ENCODE measurements at places on chromosomes 5 and 9.

DNA sequence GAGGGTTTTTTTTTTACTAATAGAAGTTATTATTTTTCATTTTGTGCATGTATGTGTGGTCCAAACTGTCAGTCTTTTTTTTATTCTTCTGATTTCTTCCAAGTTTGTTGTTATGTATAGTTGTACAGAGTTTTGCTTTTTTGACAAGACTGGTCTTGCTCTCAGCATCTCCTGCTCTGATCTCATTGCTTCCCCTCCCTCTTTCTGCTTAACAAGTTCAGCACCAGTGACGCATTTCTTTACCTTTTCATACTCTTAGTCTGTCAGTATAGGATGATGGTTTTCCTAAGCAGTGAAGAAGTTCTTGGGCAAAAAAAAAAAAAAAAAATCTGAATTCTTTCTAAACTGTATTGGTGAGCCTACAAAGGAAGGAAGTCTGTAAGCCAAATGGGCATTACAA is 135.1 kb downstream of the CD180 start:
- DNase-seq = no peak

DNA sequence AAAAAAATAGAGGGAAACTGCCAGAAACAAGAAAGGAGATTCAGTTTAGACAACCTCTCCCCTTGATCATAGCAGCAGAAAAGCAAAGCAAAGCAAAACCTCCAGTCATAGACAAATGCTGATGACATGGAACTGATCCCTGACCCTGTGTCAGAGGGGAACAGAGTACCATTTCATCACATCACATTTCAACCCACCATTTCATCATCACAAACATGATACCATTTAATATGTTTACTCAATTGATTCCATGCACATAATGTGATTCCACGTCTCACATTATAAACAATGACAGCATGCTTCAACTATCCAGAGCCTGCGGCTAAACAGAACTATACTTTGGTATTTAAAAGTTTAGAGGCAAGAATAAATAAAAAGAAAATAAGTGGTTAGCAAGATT is 28.7 kb upstream of the ACOT12 start:
- peak; percentile 94 for DNase-seq

- no peak for DNase-seq
Measured at GRCh38 chr9:75438716-75439115, 350.4 kb downstream of the OSTF1 start.

GRCh38 chr5:65938256-65938655 is 11.9 kb downstream of the ERBIN start:
- no peak for DNase-seq

DNA sequence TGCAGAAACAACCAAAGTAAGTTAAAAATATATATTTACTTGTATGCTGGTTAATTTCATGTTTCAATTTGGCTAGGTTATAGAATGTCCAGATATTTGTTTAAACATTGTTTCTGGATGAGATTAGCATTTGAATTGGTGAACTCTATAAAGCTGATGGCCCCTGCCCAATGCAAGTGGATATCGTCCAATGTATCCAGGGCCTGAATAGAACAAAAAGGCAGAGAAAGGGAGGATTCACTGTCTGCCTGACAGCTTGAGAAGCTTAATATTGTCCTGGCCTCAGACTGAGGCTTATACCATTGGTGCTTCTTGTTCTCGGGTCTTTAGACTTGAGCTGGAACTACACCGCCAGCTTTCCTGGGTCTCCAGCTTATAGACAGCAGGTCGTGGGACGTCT is 446.7 kb upstream of the ACTBL2 start:
- DNase-seq = no peak

- no peak for DNase-seq
Measured at GRCh38 chr5:125143011-125143410, 396.6 kb upstream of the ZNF608 start.

DNA sequence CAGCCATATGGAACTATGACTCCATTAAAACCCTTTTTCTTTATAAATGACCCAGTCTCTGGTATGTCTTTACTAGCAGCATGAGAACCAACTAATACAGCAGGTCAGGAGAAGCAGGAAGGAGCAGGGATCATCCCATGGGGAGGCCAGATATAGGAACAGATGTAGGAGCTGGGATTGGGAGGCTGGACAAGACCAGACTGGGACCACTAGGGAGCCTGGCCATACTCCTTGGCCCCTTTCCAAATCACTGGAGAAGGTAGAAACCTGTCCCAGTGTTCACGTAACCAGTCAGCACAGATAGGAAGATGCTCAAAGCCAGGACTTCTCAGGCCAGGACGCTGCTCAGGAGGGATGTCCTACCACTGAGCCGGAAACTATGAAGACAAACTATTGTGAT is 95.5 kb downstream of the LMX1B start:
- DNase-seq = no peak

DNA sequence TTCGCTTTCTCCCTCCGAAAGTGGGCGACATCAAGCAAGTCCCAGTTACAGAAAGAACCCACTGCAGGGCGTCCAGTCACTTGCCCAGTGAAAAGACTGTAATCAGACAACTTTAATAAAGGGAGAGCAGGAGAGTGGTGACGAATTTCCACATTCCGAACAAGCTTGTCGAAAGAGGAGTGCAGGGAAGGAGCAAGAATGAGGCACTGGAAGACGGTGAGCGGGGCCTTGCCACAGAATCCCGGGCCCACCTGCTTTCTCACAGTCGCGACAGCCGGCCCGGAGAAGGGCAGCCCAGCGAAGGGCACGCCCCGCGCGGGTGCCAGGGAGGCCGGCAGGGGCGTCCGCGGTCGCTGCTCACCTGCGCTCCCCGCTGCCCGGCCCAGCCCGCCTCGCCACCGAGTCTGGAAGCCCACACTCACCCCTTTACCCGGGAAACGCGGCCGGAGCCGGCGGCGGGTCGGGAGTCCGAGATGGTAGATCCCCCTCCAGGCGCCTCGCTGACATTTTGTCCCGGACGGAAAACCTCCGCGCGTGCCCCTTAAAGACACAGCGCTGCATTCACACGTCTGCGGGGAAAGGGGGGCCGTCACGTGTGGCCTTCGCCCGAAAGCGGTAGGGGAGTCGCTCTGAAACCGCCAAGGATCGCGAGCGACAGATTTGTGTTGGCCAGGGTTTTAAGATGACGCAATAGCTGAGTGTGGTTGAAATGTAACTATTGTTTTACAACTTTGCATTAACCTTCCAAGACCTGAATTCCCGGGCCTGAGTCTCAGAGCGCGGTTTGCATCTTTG is at the start of gene ZBED3:
Gene ZBED3, minus strand, starts transcription at position 597 of the 795 bp plus-strand sequence. CDS start 9,407 bp downstream, outside the sequence.
- peak; percentile 60 for DNase-seq

DNA sequence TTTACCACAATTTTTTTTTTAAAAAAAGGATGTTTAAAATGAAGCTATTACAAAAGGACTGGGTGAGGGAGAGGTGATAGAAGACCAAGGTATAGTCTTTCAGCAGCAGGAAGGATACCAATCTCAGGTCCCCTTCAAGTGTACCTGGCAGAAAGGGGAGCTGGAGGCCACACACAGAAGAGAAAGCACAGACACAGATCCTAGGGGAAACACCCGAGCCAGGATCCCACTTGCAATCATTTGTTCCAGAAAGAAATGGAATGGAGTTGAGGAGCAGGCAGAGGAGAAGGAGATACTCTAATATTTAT is 5.6 kb downstream of the GNPDA1 start:
- no peak for DNase-seq

GRCh38 chr5:82821846-82822633 is 255.2 kb downstream of the TMEM167A start:
- no peak for DNase-seq

GRCh38 chr9:108894225-108894997 is 32.3 kb downstream of the ACTL7A start:
- DNase-seq = no peak

GRCh38 chr5:154626876-154627557 is 128.2 kb upstream of the LARP1 start:
- no peak for DNase-seq

GRCh38 chr9:119803679-119804078 is 434.4 kb upstream of the BRINP1 start:
- DNase-seq = no peak

DNA sequence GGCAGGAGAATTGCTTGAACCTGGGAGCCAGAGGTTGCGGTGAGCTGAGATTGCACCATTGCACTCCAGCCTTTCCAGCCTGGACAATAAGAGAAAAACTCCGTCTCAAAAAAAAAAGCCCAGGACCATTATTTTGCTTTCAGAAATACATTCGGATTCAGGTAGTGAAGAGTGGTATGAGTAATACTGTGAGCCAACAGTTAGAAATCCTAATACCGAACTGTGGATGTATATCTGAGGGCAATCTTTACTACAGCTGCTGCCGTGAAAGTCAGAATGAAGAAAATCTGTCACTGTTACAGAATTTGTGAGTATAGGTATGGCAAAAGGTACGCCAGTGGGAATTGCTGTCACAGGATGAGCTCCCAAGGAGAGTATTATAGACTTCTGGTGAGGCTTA is 3.4 kb upstream of the CDK7 start:
- DNase-seq = no peak

- no peak for DNase-seq
Measured at GRCh38 chr5:411728-412127, 31.2 kb upstream of the EXOC3 start.

- DNase-seq = no peak
Measured at GRCh38 chr5:157137691-157138090, 5.0 kb downstream of the MED7 start.

DNA sequence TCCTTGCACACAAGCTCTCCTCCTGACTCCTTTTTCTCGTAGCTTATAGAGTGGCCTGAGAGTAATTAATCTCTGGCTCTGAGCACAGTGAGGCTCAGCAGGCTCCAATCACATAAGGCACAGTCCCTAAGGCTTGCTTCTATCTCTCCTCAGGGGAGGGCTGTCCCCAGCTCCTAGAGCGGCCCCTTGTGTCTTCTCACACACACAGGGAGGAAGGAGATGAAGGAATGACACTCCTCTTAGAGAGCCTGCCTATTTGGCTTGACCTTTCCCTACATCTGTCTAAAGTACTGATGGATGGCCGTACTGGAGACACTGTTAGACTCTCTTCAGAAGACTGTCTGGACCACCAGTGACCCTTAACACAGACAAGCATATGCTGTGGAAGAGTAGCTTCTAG is 12.9 kb downstream of the TAS2R1 start:
- no peak for DNase-seq

- DNase-seq = no peak
Measured at GRCh38 chr9:73154722-73155121, 3.1 kb downstream of the ANXA1 start.

DNA sequence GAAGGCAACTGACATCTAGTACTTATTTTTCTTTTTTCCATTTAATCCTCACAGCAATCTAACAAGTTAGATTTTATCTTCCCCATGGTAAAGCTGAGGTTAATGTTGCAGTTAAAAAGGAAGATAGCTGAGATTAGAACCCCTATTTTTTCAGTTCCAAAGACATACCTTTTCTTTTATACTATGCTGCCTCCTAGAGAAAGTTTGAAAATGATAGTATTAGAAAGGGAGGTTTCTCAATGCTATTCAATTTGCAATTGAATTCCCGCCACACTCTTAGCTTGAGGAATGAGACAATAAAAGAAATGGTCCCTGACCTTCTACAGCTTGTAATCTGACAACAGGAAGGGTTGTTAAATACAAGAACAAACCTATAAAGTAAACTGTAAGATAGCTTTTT is 195.9 kb upstream of the TRIM32 start:
- DNase-seq = no peak

DNA sequence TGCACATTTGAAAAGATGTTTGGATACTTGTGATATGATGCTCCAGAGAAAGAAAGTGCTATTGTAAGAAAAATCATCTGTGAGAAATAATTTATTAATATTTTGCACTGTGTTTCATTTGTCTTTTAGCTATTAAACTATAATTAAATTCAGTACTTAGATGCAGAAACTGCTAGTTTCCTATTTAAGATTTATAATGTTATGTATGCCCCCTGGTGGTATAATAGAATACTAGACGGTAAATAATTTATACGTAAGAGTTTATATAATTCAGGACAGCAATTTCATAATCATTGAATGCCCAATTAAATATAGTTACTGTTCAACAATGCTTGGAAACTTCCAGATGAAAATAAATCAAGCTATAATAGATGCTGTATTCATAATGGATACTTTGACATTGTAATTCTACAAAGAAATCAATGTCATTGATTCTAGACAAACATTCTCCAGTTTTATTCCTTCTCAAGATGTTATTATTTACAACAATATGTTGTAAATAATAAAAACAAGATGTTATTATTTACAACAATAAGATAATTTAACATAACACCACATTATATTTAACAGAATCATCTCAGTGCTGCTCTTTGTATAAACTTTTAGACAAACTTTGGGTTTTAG is 101.0 kb downstream of the TMEM232 start:
- peak; percentile 52 for DNase-seq

DNA sequence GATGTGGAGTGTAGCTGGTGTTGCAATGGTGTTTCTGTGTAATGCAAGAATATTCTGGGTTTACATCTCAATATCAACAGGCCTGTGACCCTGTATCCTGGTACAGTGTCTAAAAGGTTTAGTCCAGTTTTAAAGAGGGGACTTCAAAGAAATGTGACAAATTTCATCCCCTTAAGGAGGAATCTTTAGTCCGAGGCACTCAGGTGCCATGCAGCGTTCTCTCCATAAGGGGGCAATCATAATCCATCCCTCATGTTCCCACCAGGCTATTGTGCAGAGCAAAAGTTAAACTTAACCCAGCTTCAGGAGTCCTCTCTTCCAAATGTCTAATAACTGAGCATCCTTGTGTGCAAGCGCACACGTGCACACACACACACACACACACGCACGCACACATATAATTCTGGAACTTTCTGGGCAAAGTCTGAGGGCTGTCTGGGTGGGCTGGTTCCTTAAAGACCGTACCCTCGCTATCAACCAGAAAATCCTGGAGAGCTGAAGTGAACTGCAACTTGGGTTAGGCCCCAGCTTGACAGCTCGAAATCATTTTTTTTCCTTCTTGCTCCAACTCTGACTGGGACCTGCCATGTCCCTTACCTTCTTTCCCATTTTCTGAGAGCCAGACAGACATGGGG is 46.0 kb downstream of the CRB2 start:
- DNase-seq = peak; percentile 29

DNA sequence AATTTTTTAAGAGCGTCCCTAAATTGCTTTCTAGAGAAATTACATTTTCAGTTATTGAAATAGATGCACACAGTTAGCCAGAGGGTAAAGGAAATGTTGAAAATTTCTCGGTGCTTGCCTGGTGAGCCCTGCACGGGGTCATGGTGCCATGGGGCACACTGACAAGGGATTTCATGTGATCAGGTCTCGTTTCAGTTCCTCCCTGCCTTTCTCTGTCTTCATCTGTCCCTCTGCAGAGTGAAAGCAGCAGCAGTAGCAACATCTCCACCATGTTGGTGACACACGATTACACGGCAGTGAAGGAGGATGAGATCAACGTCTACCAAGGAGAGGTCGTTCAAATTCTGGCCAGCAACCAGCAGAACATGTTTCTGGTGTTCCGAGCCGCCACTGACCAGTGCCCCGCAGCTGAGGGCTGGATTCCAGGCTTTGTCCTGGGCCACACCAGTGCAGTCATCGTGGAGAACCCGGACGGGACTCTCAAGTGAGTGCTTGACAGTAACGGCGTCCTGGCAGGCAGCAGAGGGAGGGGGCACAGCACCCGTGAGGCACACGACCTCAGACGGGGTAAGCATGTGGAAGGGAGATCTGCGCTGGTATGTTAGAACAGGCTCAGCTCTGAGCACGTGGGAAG is 89.1 kb upstream of the OTULINL start:
- no peak for DNase-seq

- DNase-seq = no peak
Measured at GRCh38 chr5:30505014-30505886, 688.2 kb upstream of the CDH6 start.

- no peak for DNase-seq
Measured at GRCh38 chr9:28730111-28730510, 1156.8 kb upstream of the C9orf72 start.

GRCh38 chr9:100160021-100160420 is 61.0 kb downstream of the INVS start:
- DNase-seq = no peak
